Activated CD8-positive, alpha-beta T cell treated with anti-CD3 and anti-CD28 coated beads for 36 hours (primary cell): ENCODE measurements at places on chromosomes 12 and 14. TPM values are rescaled to one million over a fixed set of nuclear protein-coding genes. Genes with fewer than 3 reads are reported as not detected.

- DNase-seq = peak; percentile 70
- H3K4me1 ChIP-seq = peaks cover 19% of the 10 kb centered on the region
- H3K27ac ChIP-seq = no peak overlapping the region
- H3K36me3 ChIP-seq = no peaks in the 10 kb centered on the region
Measured at GRCh38 chr12:101670007-101670671, 27.3 kb upstream of the CHPT1 start.

ACSM4 gene
- not detected for total RNA-seq

KRT78 gene
- total RNA-seq = not detected

MGST1 gene
- total RNA-seq = not detected

GRCh38 chr14:85607651-85608081 lies 77.7 kb downstream of the FLRT2 start:
- no peak for DNase-seq
- H3K27ac ChIP-seq = no peak overlapping the region
- no peaks in the 10 kb centered on the region for H3K27me3 ChIP-seq
- H3K4me1 ChIP-seq = no peaks in the 10 kb centered on the region
- H3K4me3 ChIP-seq = no peak overlapping the region
- no peaks in the 10 kb centered on the region for H3K36me3 ChIP-seq

GRCh38 chr12:118377021-118377883 lies 897 bp downstream of the SUDS3 start:
- H3K36me3 ChIP-seq = peaks cover 13% of the 10 kb centered on the region
- peak overlapping the region; percentile 87 for H3K27ac ChIP-seq
- H3K4me1 ChIP-seq = peaks cover 29% of the 10 kb centered on the region
- H3K27me3 ChIP-seq = no peaks in the 10 kb centered on the region
- H3K4me3 ChIP-seq = peak overlapping the region; percentile 77

- no peaks in the 10 kb centered on the region for H3K27me3 ChIP-seq
- DNase-seq = no peak
- peaks cover 35% of the 10 kb centered on the region for H3K36me3 ChIP-seq
- H3K4me1 ChIP-seq = peaks cover 49% of the 10 kb centered on the region
Measured at GRCh38 chr14:61555056-61555838, 140.1 kb upstream of the HIF1A start.

LRRC9 gene
- not detected for total RNA-seq

MDGA2 gene
- total RNA-seq = not detected

CATSPERB gene
- total RNA-seq = 0.27 TPM

A2M gene
- not detected for total RNA-seq

GRCh38 chr14:80136358-80136757 lies 74.9 kb downstream of the DIO2 start:
- no peak overlapping the region for H3K27ac ChIP-seq
- H3K36me3 ChIP-seq = no peaks in the 10 kb centered on the region
- DNase-seq = no peak
- no peak overlapping the region for H3K4me3 ChIP-seq
- H3K4me1 ChIP-seq = no peaks in the 10 kb centered on the region
- H3K27me3 ChIP-seq = no peaks in the 10 kb centered on the region
